ENCODE measurements at places on chromosomes 2 and 18. TPM values are rescaled to one million over a fixed set of nuclear protein-coding genes. Genes with fewer than 3 reads are reported as not detected.
A peak's percentile ranks its signal among the peaks of the same experiment; 100 is the strongest.

GRCh38 chr2:120740765-120741524, 5.3 kb downstream of the GLI2 start:
- H3K27me3 ChIP-seq: no peaks in the 10 kb centered on the region
- H3K36me3 ChIP-seq: no peaks in the 10 kb centered on the region
- no peak for DNase-seq
- H3K27ac ChIP-seq: no peak overlapping the region

Gene CAPN13
- polyA plus RNA-seq: not detected

GRCh38 chr18:55910296-55910695, 322.3 kb upstream of the TCF4 start:
- H3K27me3 ChIP-seq: no peaks in the 10 kb centered on the region
- H3K36me3 ChIP-seq: no peaks in the 10 kb centered on the region
- H3K4me1 ChIP-seq: peaks cover 17% of the 10 kb centered on the region
- no peak overlapping the region for H3K4me3 ChIP-seq
- H3K27ac ChIP-seq: no peak overlapping the region
- no peak for DNase-seq

DNA sequence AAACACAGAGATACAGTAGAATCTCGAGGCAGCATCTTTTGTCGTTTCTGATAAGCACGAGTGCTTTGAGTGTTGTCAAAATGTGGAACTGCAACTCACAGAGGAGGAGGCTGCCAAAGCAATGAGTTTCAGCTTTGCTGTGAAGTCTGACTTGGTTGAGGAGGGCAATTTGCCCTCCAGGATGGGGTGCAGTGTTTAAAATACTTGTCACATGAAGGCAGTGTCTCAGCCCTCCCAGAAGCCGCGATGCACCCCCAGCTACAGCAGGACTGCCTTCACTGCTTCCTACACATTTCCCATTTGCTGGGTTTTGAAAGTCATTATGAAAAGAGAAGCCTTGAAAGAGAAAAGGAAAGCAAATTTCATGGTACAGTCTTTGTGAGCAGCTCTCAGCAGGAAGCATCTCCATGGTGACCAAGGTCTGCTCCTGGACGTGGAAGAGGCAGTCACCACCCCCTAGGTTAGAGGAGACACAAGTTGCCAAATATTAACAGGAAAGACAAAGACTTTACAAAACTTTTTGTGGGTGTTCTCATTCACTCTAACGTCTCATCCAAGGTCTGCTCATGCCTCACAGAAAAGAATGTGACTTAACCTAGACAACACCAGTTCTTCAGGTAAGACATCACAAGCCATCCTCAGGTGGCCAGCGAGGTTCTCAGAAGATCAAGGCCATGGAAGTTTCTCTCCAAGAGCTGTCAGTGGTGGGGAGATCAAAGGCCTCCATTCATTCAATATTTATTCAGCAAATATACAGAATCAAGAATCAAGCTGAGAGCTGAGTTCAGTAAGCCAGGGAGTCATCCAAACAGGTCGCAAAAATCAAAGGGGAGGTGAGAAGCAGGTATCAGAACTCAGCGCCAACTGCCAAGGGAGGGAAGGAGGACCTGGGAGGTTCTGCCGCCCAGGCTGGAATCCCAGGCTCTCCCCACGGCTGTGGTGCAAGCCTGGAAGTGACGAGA, 476.0 kb downstream of the EIPR1 start:
- no peak overlapping the region for H3K4me3 ChIP-seq
- no peaks in the 10 kb centered on the region for H3K36me3 ChIP-seq
- DNase-seq: no peak
- H3K27ac ChIP-seq: no peak overlapping the region
- no peaks in the 10 kb centered on the region for H3K27me3 ChIP-seq

Gene GPR55
- polyA plus RNA-seq: 0.20 TPM

DNA sequence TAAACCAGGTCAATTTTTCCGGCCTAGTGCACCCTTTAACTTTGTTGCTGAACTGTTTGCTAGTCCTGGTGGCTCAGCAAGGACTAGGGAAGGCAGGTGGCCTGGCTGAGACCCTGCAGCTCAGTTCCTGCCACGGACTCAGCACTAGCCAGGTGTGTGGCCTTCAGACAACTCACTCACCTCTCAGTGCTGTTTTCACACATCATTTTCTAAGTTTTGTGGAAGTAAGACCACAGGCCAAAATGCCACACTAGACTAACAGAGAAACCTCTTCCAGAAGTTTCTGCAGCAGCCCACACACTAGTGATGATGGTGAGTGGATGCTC, 65.9 kb upstream of the SLC1A4 start:
- H3K27me3 ChIP-seq: no peaks in the 10 kb centered on the region
- H3K27ac ChIP-seq: no peak overlapping the region
- no peak for DNase-seq
- H3K36me3 ChIP-seq: no peaks in the 10 kb centered on the region

- peaks cover 16% of the 10 kb centered on the region for H3K4me1 ChIP-seq
- H3K4me3 ChIP-seq: peak overlapping the region; percentile 91
- H3K27me3 ChIP-seq: no peaks in the 10 kb centered on the region
- no peaks in the 10 kb centered on the region for H3K36me3 ChIP-seq
Observed at GRCh38 chr2:95525294-95526035, 40.9 kb upstream of the TRIM43B start.

Gene TEX44
- polyA plus RNA-seq: not detected

GRCh38 chr2:53641290-53641689, 126.3 kb upstream of the CHAC2 start:
- H3K4me3 ChIP-seq: no peak overlapping the region
- no peaks in the 10 kb centered on the region for H3K27me3 ChIP-seq
- no peaks in the 10 kb centered on the region for H3K4me1 ChIP-seq
- no peaks in the 10 kb centered on the region for H3K36me3 ChIP-seq
- no peak for DNase-seq
- H3K27ac ChIP-seq: no peak overlapping the region
